ENCODE measurements at places on chromosomes 6 and 20. TPM values are rescaled to one million over a fixed set of nuclear protein-coding genes. Genes with fewer than 3 reads are reported as not detected.

The FABP7 gene
- polyA plus RNA-seq = 7.1 TPM

The HCRTR2 gene
- not detected for polyA plus RNA-seq

GRCh38 chr20:3158968-3159431, 665 bp downstream of the FASTKD5 start:
- DNase-seq = no peak

The NT5E gene
- 15.8 TPM for polyA plus RNA-seq

DNA sequence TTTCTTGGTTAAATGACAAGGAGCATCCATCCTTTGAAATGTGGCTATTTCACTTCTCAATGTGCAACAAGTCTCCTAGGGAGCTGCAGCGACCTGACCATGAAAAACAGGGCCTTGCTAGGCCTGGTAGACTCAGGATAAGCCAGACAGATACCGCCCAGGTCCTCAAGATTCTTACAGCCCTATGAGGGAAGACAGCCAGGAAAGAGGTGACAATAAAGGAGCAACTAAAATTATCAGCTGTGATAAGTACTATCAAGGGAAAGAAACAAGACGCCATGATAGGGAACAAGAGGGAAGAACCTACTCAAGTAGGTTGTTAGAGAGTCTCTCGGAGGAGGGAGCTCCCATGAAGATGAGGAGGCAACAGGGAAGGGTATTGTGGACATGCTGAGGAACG, 51.4 kb upstream of the EMILIN3 start:
- no peak for DNase-seq

DNA sequence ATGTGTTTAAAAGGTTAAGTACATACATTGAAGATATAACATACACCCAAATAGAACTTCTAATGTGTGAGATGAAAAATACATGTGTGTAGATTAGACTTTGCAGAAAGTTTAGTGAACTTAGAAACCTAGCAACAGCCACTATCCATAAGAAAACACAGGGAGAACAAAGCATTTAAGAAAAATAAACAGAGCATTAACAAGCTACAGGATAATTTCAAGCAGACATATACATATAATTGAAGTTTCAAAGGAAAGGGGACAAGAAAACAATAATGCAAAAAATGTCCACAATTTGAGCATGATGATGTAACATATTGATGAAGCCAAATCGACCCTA, 18.2 kb upstream of the THBS2 start:
- DNase-seq = peak; percentile 32

DNA sequence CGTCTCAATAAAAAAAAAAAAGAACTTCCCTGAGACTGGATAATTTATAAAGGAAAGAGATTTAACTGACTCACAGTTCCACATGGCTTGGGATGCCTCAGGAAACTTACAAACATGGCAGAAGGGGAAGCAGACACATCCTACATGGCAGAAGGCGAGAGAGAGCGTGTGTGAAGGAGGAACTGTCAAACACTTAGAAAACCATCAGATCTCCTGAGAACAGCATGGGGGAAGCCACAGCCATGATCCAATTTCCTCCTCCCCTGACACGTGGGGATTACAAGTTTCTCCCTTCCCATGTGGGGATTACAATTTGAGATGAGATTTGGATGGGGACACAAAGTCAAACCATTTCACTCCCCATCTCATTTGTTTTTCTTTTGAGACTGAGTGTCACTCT, 46.6 kb upstream of the TFAP2C start:
- no peak for DNase-seq

The REM1 gene
- polyA plus RNA-seq = 9.9 TPM

DNA sequence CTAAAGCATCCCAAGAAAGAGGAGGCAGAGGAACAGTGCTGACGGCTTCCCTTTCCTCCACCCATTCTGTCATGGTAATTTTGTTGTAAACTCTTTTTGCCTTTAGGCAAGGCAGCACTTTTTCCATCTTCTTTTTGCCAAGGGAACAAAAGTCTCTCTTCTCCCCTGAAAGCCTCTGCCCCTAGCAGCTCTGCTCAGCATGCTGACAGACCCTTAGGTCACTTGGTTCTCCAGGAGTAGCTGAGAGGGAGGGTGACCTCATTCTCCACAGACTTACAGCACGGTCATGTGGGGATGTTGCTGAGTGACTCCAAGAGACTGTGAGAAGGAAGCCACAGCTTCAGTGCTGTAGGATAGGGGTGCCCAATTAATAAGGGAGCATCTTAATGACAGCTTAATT, 81.1 kb upstream of the RALGAPA2 start:
- no peak for DNase-seq

DNA sequence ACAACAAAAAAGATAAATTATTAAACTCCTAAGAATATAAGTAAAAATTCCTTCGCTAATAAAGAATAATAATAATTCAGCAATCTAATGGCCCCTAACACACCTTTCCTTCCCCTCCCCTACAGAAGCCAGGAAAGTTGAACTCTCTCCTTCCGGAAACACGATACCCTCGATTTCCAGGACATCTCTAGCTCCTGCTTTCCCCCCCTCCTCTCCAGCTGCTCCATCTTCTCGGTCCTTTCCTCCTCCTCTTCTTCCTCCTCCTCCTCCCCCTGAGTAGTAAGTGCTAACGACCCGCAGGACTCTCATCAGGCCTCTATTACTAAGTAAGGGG, 603 bp downstream of the TASP1 start:
- peak; percentile 19 for DNase-seq

The OR12D3 gene
- not detected for polyA plus RNA-seq

DNA sequence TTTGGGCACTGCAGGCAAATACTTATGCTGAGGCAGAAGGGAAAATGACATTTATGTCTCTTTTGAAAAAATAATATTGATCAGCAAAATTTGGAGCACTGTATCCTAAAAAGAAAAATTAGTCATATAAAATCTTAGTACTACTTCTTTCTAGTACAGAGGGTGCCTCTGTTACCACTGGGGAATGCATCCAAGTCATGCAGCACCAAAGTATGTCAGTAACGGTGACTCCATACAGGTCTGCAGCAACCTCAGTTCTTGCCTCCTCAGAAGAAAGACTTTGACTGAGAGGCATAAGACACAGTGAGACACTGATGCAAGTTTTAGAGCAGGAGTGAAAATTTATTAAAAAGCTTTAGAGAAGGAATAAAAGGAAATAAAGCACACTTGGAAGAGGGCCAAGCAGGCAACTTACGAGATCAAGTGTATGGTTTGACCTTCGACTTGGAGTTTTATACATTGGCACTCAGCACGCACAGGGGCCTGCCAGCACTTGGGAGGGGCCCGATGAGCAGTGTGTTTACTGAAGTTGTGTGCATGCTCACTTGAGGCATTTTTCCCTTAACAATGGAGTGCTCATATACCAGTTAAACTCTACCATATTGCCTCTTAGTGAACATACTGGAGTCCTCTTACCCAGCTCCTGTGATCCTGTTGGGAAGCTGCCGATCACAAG, 1244.8 kb downstream of the EPHA7 start:
- no peak for DNase-seq

DNA sequence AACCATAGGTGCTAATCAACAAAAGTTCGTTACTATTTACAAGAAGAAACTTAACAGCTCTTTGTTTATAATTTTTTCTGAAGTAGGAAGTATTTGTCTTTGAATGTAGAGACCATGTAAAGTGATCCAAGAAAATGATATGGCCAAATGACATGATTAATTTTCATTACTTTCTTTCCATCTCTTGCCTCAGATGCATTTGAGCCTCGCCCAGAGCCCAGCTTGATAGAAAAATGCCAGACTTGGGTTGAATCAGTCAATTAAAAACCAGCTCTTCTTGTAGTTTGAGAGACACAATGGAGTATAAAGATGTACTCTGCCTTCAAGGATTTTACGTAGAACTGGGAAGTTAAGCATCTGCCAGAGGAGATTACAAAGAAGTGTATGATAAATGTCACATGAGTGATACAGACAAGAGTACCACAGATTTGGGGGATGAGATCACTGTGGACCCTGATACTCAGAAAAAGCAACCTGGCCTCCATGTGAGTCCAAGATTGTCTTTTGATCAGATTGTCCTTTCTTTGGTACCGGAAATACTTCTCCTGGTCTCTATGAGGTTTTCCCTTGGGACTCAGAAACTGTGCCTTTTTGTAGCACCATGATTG, 92.5 kb upstream of the SUPT3H start:
- no peak for DNase-seq

DNA sequence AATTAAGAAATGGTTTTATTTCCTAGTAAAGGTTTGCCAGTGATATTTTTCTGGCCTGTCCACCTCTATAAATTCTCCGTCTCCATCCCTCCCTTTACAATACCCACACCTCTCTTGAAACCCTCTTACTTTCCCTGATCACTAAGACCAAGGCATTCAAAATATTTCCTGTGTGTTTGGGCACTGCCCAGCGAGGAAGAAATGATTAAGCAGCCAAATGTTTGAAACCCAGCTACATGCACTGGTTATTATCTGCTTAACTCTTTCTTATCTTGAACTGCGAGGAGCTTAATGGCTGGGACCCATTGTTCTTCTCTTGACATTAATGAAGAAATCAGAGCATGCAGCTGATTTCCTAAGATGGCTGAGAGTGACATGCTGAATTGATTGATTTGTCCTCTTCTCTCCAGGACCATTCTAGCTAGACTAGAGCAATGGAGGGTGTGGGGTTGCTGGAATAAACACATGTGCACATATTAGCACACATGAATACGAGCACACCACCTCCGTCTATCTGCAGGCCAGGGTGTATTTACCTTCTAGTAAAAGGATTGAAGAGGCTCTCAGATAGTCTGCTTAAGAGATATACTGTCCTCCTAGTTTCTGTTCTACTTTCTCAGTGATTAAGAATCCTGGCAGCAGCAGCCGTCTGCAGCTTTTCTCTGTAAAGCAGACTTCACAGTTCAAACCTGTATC, 46.1 kb upstream of the PRDM1 start:
- no peak for DNase-seq

- no peak for DNase-seq
Observed at GRCh38 chr6:89853068-89853467, 23.4 kb downstream of the CASP8AP2 start.

DNA sequence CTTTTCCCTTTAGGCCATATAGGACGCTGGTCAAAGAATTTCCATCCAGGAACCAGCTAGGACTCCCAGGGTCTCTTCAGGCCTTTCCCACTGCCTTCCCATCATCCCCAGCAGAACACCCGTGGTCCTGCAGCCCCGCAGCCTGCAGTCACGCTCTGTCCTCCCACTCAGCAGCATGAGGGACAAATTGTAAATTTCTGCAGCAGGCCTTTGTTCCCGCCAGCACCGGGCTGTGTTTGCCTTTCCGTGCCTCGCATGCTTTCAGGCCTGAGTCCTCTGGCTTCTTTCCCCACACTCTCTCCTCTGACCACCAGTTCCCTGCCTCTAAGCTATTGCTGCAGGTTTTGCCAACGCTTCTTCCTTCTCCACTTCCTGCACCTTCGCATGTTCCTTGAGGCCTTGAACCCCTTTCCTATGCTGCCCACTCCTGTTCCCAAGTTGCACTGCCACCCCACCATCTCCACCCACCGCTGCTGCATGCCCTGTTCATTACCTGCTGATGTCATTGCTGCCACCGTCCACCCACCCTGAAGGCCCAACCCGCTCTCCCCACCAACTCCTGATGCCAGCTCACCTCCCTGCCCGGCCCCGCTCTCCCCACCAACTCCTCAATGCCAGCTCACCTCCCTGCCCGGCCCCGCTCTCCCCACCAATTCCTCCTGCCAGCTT, 49.8 kb downstream of the RNASET2 start:
- DNase-seq = peak; percentile 48

GRCh38 chr6:149089510-149089909, 228.0 kb upstream of the TAB2 start:
- DNase-seq = no peak

- DNase-seq = no peak
Observed at GRCh38 chr6:80541886-80542285, 435.4 kb downstream of the BCKDHB start.

DNA sequence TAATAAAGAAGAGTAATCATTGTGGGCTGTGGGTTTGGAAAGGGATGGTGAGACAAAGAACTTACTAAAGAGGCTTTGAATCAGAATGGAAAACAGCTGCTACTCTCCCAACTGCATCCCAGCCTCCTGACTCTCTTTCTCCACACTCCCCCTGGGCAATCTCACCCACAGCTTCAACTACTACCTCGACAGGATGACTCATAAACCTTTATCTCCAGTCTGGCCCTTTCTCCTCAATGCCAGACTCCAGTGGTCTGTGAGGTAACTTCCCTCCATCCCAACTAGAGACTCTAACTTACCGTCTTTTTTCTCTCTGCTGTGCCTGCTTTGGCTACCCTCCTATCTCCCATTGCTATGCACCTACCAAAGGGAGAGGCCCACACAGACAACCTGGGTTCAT, 135.3 kb upstream of the RREB1 start:
- no peak for DNase-seq

GRCh38 chr20:31919410-31920155, 32.3 kb downstream of the PDRG1 start:
- no peak for DNase-seq

The GRIK2 gene
- polyA plus RNA-seq = 0.69 TPM

GRCh38 chr20:35956616-35957015, 2.3 kb upstream of the SCAND1 start:
- DNase-seq = no peak

The YTHDF1 gene
- polyA plus RNA-seq = 43.3 TPM
